Hematopoietic multipotent progenitor cell treated with erythropoietin and hydrocortisone succinate and interleukin-3 and kit ligand, for 8 days (in vitro differentiated cells): ENCODE measurements at places on chromosomes 3 and 15.

GRCh38 chr3:179028408-179028807 is 43.2 kb downstream of the ZMAT3 start:
- DNase-seq = peak; percentile 38

DNA sequence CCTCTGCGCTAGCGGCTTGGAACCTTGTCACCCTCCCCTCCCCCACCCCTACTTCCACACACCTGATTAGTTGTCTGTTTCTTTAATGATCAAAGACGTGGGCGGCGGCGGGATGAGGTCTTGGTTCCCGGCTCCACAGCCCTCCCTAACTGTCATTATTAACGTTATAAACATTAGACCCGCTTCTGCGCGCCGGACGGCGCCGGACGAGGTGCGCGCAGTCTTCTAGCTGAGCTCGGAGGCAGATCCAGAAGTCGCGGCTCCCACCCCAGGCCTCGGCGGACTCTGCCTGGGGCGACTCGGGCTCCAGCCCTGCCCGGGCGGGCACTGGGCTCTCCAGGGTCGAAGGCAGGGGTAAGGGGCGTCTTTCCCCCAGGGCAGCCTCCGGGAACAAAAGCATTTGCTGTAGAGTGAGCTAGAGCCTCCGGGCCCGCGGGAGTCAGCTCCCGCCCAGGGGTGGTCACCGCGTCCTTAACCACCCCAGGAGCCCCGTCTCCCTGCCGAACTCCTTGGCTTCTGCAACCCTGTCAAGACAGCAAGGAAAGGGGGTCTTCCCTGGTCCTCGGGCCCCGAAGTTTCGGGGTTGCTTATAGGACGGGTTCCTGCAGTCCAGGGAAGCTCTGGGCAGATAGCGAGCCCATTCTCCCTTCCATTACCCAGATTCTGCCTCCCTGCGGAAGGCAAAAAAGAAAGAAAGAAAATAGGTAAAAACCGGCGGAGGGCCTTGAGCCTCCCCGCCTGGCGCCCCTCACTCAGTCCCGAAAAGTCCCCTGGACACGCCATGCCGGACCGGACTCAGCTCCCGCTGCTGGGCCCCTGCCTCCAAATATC is 2.2 kb upstream of the ISLR2 start:
- no peak for DNase-seq

DNA sequence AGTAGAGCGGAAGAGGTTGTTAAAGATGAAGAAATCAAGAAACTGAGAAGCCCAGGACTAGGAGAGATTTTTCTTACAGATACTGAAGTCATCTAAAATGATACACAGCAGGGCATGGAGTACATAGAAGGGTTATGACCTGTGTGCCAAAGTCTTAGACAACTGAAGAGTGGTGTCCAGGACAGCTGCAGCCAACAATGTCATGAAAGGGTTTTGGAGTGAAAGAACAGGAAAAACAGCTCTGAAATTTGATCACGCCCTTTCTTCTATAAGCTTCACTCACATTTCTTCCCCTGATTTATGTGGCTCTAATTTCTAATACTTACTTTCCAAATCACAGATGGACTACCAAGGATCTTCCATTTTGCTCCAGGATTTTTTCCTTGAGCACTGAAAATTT is 3.0 kb downstream of the CFAP20DC start:
- DNase-seq = no peak

GRCh38 chr3:148332509-148332908 is 365.2 kb upstream of the AGTR1 start:
- no peak for DNase-seq

GRCh38 chr15:92809880-92810361 is 90.2 kb upstream of the CHD2 start:
- peak; percentile 76 for DNase-seq

DNA sequence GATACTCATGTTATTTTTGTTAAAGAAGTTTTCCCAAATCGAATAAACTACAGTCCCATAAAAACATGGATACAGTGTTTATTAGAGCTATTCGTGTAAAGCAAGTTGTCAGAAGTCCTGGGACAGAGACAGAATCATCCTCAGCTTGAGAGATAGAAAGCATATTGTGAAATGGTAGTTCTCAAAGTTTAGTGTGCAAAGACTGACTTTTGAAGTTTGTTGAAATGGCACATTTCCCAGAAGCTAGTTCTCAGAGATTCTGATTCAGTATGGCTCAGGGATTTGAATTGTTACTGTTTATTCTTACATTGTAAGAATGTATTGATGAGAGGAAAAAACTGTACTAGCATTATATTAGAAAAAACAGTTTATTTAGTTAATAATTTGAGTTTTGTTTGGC is 22.1 kb downstream of the GABRR3 start:
- no peak for DNase-seq

GRCh38 chr15:69972436-69972835 is 125.3 kb downstream of the TLE3 start:
- DNase-seq = no peak

DNA sequence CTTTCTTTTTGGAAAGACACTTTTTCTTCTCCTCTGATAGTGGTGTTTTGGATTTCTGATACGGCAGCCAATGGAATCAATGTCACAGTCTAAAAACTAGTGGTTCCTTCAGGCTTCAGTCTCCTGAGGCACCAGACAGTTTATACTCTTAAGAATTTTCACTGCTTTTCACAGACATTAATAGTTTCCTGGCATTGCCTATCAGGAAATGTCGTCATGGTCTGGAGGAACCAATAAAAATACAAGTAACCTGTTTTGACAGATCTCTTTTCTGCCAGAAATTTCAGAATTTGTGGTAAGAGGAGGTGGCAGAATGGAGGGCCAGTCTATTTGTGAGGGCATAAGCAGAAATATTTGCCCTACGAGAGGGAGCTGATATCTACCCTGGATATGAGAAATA is 44.8 kb downstream of the FILIP1L start:
- DNase-seq = no peak

DNA sequence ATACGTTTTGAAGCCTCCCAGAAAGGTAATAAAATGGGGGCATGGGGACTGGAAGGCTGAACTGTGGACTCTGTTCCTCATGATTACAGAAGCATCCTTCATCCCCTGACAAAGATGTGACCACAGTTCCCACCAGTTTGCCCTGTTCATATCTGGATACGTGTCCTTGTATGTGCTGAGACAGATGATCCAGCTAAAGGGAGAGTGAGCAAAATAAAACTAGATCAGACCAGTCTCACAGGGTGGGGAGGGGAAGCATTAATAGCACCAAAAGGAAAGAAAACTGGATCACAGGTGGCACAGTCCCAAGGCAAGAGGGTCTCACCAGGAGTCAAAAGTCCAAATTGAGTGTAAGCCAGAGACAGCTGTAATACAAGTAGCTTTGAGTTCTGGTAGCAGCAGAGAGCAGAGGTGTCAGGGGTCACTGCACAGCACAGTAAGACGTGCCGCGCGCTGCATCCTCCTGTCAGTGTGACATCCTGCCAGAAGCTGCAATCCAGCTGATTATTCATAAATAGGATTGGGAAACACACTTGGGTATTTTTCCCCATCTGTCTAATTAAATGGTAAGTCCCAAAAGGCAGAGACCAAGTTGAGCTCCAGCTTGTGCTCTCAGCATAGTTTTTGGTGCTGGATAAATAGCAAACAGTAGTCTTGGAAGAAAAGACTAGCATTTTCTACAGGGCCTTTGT is 560.0 kb upstream of the CFAP20DC start:
- DNase-seq = no peak

DNA sequence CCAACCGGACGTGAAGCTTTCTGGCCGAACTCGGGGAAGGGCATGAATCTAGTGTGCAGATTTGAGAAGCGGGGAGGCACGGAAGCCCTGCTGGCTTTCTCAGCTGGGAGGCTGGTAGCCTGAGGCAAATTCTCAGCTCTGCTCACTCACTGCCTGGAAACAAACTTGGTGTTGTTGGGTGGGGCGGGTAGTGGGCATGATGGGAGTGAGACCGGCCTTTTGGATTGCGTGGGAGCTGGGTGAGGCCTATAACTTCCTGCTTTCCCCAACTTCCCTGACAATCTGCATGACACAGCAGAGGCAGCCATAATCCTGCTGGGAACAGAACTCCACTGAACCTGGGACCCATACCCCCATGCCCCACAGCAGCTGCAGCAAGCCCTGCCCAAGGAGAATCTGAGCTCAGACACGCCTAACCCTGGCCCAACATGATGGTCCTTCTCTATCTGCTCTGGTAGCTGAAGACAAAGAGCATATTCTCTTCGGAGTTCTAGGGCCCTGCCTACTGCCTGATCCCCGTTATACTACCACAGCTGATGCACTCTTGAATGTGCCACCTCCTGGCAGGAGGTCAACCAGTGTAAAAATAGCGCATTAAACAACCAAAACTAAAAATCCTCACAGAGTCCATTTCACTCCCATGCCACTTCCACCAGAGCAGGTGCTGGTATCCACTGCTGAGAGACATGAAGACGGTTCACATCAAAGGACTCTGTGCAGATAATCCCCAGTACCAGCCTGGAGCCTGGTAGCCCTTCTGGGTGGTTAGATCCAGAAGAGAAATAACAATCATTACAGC is 44.7 kb downstream of the CEP70 start:
- no peak for DNase-seq

- no peak for DNase-seq
Measured at GRCh38 chr3:111548092-111548491, 6.1 kb downstream of the CD96 start.

DNA sequence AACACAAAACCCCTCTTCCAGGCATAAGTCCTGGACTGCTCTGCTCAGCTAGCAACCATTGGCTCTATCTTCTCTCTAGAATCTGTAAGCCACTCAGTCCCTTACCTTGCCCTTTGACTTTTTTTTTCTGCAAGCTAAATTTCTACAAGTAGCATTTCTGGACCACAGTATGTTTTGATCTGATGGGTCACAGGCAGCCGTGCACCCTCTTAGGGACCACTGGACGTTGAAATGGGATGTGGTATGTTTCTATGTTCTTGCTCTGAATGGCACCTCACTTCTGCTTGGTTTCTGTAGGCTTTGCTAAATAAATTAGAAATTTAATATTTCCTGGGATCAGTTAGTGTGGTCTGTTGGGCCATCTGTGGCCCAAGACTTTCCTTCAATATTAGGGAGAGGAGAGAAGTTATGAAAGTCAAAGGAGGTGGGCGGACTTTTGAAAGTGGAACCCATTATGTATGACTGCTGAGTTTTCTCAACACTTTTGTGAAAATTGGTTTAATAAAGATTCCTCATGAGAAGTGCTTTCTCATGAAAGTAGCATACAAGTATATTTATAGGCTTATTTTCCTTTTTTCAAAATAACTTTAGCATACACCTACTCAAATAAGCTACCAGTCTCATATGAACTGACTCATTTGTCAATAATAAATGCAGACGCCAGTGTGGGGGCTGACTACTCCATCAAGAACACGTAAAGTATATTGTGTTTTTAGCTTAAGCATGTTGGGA is 18.4 kb upstream of the TIPARP start:
- no peak for DNase-seq
